Activated CD4-positive, alpha-beta T cell treated with anti-CD3 and anti-CD28 coated beads, Interleukin-2, amount 50 U/mL, for 4 hours (primary cell): ENCODE measurements at places on chromosomes 1 and 21.
A peak's percentile ranks its signal among the peaks of the same experiment; 100 is the strongest.

DNA sequence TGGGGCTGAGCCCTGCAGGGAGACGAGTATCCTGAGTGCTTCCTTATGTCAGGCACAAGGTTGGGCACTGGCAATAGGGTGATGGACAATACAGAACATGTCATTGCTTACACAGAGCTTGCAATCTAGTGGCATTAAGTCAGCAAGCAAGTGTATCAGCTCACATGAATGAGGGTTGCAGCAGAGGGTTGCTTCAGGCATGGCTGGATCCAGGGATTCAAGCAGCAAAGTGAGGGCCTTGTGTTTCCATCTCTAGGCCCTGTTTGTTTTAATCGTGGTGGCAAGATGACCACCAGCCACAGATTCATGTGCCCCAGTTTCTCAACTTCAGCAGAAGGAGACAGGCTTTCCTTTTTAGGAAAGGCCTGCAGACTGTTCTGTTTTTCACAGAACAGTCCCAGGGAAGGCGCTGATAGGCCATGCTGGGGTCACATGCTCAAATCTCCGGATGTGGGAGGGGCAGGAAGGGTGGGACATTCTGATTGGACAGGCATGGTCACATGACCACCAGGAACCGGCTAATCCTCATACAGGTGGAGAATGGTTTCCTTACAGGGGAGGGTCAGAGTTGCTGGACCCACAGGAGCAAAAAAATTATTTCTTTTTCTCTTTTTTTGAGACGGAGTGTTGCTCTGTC, 14.4 kb downstream of the PLOD1 start:
- no peak for DNase-seq

DNA sequence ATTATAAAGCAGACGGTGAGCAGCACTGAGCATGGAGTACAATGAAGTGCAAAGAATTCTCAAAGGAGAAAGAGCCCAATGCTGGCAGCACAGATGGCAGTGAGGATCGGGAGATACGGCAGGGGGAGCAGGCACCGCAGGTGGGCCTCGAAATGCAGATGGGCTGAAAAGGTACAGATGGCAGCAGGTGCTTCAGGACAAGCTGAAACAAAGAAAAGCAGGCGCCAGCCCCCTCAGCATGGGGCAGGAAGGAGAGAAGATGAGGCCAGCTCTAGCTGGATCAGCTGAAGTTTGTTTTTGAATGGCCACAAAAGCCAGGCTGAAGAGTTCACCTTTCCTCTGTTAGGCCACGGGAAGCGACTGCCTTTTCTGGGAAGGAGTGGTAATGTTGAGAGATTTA, 7.7 kb downstream of the CFAP298 start:
- no peak for DNase-seq

DNA sequence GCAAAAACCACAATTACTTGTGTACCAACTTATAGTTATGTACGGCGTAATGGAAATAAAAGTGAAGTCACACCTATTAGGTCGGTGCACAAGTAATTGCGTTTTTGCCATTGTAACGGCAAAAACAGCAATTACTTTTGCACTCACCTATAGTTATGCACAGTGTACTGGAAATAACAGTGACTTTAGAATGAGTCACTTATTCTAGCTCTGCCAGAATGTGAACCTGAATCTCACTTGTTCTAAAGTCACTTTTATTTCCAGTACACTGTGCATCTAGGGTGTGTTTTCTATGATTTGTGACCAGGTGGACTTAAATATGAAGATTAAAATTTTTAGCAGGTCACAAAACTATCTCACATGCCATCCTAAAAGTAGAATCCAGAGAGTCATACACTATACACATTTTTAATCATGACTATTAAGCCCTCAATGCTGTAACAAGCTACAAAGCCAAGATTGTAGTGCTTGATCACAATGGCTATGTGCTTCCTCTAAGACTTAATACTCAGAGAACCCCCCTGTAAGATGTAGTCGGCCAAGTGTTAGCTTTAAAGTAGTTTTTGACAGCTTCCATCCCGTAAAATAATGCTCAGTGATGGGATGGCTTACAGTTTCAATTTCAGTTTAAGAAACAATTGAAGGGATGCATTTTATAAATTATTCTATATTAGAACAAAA, 218.8 kb downstream of the NEGR1 start:
- no peak for DNase-seq

DNA sequence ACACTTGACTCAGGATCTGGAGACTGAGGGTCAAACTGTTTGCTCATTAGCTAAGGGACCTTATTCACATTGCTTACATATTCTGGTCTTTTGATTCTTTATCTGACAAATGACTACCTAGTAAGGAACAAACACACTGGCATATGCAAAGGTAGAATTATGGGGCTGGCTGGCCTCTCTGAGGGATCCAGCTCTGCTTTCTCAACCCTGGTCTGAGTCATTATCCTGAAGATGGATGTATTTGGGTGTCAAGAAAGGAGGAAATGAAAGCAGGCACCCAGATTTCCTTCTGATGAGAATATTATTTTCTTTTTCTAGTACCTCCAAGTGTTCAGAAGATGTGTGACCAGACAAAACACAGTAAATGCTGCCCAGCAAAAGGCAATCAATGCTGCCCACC, 6.0 kb downstream of the SMCP start:
- DNase-seq, result no peak

- DNase-seq, result no peak
These were observed 65.5 kb downstream of the PRRX1 start for GRCh38 chr1:170729225-170730002.

GRCh38 chr1:83503153-83503552, 495.8 kb downstream of the TTLL7 start:
- no peak for DNase-seq

- DNase-seq, result no peak
These were observed 5.7 kb downstream of the VANGL1 start for GRCh38 chr1:115647507-115647906.

- peak; percentile 25 for DNase-seq
These were observed 1.8 kb downstream of the PTTG1IP start for GRCh38 chr21:44871576-44872269.

DNA sequence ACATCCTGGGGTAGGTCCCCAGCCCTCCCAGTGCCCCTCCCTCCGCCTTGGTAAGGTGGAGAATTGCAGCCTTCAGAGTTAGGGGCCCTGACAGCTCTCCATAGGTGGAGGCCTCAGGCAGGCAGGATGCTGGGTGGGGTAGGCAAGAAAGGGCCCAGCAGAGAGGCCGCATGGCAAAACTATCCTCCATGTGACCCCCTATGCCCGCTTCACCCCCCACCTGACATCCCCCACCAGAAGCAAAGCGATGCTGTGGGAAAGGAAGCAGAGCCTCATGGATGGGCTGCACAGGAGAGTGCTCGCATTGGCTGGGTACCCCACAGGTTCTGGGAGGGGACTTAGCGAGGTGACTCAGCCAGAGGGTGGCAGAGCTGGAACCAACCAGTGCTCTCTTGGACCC, 1.6 kb downstream of the S100A9 start:
- no peak for DNase-seq

- DNase-seq, result no peak
These were observed 31.1 kb downstream of the NHLH2 start for GRCh38 chr1:115809847-115810246.

DNA sequence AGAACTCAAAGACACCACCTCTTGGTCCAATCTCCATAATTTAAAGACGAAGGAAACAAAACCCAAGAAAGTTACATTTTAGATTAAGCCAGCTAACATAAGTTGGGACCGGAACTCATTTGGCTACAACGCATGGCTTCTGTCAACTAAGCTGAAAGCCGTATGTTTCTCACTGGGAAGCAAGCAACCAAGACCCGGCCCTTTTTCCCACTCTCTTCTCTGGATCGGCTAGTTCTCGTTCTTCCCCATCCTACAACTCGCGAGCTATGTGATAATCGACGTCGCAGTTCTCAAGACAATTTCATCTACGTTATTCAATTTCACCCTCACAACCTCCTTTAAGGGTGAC, 601 bp downstream of the CCT8 start:
- no peak for DNase-seq

GRCh38 chr21:44820851-44821250, 3.0 kb upstream of the SUMO3 start:
- DNase-seq, result no peak

DNA sequence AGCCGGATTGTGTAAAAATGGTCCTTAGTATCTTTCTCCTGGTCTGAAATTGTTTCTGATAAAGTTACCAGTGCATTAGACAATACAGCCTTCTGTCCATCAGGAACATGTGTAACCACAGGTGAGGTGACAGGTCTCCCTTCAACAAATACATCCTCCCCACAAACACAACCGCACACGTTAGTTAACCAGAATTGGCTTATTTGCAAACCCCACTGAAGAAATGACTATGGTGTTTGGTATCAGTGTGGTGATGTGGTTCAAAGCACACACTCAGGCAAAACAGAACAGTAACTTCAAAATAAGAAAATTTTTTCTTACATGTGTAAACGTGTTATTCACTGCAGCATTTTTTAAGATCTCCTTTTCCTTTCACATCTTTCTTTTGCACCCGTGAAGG, 517.2 kb upstream of the NR5A2 start:
- DNase-seq, result no peak

DNA sequence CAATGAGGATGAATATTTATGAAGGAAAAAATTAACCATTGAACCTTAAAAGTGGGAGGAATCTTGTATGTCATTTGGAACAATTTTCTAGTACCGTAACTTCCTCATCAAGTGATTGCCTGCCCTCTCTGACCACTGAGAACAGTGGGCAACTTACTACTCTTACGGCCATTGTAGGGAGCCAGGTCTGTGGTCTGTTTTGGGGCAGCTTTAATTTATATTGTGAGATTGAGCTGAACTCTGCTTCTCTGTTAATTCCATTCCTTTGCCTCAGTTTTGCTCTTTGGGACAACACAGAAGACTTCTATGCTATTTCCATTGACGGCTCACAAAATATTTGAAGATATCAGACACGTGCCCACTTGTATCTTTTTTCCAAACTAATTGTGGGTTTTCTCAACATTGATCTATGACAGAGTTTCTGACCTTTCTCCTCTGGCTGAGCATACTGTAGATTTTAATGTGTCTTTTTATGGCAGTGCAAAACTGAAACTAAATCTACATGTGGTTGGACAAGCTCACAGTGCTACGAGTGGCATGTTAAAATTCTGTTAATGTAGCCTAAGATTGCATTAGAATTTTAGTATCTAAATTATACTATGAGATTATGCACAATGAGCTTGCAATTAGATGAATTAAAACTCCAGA, 27.8 kb upstream of the ZNF281 start:
- no peak for DNase-seq

DNA sequence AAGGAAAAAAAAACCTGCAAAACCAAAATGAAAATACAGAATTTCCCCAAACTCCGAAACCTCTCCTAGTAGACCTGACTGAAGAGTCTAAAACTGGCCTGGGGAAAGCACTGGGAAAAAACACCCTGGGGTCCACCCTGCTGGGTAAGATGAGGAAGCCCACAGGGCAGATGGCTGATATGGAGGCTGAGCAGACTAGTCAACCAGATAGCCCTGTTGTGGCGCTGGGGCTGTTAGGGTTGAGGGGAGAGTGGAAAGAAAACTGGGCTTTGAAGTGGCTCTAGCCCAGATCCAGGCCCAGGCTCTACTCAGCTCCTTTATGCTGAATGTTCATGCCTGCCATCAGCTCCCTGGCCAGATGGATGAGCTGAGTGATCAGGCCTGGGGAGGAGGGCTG, 6.8 kb upstream of the SLAMF1 start:
- DNase-seq, result no peak

GRCh38 chr1:151968791-151969399, 24.8 kb downstream of the S100A10 start:
- DNase-seq, result no peak

- DNase-seq, result no peak
These were observed 11.3 kb downstream of the DCAF8 start for GRCh38 chr1:160251011-160251410.

DNA sequence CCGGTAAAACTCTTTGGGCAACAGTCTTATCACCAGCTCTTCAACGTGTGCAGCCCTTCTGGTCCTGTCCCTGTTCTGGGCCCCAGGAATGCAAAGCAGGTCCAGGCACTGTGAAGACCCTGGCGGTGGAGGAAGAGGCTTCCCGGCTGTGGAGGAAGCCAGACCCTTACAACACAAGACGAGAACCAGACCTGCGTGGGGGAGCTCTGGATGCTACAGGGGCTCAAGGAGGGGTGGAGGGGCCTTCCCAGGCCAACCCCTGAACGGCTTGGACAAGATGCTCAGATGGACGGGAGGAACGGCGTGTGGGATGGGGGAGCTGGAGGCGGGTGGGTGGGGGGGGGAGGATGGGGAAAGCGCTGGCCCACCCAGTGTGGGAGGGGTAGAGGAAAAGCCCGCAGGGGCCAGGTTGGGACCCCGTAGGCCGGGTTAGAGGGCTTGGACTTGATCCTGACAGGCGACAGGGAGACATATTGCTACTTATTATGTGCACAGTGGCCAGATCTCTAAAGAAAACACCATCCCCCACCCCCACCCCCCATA, 5.1 kb upstream of the OLIG2 start:
- no peak for DNase-seq

DNA sequence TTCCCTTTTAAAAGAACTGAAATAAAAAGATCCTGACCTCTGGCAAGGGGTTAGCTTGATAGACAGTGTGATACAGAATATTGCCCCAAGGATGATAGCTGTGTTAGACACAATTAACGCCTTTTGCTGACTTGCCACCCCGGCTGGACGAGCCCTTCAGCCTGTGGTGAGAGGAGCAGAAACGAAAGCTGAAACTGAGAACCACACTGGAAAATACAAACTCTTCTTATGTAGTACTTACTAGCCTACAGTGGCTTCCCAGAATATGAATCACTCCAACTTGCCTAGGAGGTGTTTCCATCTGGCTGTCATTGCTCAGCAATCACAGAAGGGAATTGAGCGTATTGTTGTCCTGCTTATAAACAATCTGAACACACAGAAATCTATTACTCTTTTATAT, 22.9 kb downstream of the SAMSN1 start:
- peak; percentile 23 for DNase-seq

- DNase-seq, result no peak
These were observed 17.1 kb downstream of the SOAT1 start for GRCh38 chr1:179310721-179311120.

DNA sequence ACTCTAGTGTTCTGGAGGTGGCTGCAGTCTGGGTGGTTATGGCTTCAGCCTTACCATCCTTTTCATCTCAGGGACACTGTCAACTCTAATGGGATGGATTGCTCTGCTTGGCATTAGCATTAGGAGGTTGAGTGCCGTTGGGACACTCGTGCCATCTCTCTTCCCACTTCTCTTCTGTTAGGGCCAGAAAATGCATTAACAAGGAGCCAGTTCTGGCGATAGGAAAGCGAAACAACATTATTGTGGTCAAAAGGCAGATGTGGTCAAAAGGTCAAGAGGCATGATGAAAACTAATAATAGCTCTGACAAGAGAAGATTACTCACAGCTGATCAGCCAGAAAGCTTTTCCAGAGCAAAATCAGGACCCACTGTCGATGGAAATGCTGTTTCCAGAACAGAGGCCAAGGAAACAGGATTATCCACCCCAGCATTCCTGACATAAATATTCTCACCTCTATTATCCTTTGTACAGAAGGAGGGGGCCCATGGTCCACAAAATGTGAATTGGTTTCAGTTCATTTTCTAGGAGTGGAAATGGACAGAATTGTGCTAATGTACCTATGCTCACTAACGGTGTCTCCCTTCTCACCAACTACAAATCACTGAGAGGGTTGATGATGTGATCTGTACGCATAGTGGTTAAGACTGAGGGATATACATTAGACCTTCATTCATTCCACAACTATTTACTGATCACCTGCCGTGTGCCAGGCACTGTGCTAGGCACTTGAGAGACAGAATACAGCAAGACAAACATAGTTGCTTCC, 72.0 kb downstream of the ST6GALNAC5 start:
- DNase-seq, result no peak
